KG1 (cell line): ENCODE measurements at places on chromosomes 7 and 10.
A peak's percentile ranks its signal among the peaks of the same experiment; 100 is the strongest.

GRCh38 chr7:85220023-85220422 lies 33.2 kb upstream of the SEMA3D start:
- DNase-seq: no peak

- DNase-seq: no peak
Observed at GRCh38 chr7:79778786-79779770, 325.6 kb upstream of the MAGI2 start.

DNA sequence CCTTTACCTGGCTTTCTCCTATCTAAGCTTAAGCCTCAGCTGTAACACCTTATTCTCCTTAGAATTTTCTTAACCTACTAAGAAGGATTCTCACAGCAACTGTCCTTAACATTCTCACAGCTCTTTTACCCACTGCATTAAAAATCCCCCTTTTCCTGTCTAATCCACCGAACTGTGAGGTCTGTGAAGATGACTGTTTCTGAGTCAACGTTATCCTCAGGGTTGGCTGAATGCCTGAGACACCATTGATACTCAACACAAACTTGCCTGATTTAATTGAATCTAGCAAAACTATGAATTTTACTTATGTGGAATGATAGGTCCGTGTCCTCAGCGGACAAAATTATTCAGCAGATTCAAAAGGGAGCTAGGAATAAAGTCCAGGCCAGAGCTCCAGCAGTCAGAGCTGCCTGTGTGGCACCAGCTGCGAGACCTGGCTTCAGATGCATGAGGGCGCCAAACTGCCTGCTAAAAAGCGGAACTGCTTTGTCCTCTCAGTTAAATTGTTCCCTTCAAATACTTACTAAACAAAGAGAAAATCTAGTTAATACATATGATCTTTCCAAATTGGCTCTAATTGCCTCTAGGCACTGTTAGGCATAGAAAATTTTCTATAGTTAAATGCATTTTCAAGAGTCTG lies 33.4 kb upstream of the VWDE start:
- no peak for DNase-seq

GRCh38 chr10:59623133-59624121 lies 86.2 kb downstream of the SLC16A9 start:
- DNase-seq: no peak

DNA sequence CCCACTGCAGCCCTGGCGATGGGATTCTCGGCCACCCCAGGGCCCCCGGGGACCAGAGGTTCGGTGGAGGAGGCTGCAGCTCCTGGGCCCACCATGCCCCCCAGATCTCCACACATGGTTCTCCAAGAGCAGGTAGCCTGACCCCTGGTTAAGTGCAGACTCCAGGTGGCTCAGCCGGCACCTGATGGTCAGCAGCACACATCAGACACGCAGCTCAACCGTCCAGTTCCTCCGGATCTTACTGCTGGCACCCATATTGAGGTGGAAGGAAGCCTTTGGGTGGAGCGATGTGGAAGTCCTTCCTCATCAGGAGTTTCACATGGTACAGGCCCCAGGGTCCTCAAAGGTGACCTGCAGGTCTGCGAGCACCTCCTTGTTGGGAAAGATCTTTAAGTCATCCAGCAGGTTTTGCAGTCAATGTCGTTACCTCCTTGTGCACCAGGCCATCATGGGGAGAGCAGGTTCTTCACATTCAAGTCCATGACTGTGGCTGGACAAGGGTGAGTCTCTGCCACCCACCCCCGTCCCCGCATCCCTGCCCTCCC lies 74.2 kb upstream of the EEPD1 start:
- no peak for DNase-seq

- DNase-seq: no peak
Observed at GRCh38 chr10:30631188-30631587, 1.6 kb upstream of the LYZL2 start.

DNA sequence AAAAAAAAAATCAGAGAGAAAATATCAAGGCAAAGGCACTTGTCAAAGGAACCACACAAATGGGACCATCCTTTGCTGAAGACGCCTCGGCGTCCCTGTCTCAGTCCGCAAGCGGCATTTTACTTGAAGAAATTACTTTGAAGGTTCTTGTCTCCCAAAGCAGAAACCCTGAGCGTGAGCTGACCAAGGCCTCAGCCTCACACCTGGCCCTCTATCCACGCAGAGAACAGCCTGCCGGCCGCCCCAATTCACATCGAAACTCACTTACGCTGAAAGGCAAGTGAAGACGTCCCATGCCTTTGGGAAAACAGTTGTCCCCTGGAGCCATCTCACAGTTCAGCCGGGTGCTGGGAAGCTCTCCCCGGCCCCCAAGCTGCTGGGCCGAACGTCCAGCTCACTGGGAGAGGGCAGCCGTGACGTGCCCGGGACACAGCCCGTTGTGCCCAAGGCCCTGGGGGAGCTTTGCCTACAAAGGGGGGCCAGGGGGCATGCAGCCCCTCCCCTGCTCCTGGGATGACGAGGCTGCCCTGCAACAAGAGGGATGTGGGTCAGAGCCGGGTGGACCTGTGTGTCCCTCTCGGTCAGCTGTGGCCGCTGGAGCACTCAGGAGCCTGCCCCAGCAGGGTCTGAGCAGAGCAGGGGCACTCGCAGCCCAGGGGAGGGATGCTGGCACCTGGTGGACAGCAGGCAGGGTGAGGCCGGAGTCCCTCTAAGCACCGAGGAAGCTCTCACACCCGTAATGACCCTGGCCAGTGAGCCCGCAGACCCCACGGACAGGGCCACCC lies 49.6 kb upstream of the PDGFA start:
- DNase-seq: no peak

- no peak for DNase-seq
Observed at GRCh38 chr7:158369290-158369689, 218.3 kb downstream of the PTPRN2 start.

- no peak for DNase-seq
Observed at GRCh38 chr10:73871295-73872189, 2.8 kb downstream of the CAMK2G start.

- DNase-seq: no peak
Observed at GRCh38 chr7:102292813-102293798, 6.4 kb downstream of the SH2B2 start.

DNA sequence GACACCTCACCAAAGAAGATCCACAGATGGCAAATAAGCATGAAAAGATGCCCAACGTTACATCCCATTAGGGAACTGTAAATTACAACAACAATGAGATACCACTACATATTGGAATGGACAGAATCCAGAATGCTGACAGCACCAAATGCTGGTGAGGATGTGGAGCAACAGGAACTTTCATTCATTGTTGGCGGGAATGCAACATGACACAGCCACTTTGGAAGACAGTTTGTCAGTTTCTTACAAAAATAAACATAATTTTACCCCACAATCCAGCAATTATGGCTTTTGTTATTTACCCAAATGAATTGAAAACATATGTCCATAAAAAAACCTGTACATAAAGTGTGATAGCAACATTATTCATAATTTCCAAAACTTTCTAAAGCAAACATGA lies 176.8 kb downstream of the C7orf25 start:
- no peak for DNase-seq

- no peak for DNase-seq
Observed at GRCh38 chr10:114258274-114258840, 19.3 kb downstream of the VWA2 start.

GRCh38 chr7:158458096-158458495 lies 129.5 kb downstream of the PTPRN2 start:
- DNase-seq: no peak

DNA sequence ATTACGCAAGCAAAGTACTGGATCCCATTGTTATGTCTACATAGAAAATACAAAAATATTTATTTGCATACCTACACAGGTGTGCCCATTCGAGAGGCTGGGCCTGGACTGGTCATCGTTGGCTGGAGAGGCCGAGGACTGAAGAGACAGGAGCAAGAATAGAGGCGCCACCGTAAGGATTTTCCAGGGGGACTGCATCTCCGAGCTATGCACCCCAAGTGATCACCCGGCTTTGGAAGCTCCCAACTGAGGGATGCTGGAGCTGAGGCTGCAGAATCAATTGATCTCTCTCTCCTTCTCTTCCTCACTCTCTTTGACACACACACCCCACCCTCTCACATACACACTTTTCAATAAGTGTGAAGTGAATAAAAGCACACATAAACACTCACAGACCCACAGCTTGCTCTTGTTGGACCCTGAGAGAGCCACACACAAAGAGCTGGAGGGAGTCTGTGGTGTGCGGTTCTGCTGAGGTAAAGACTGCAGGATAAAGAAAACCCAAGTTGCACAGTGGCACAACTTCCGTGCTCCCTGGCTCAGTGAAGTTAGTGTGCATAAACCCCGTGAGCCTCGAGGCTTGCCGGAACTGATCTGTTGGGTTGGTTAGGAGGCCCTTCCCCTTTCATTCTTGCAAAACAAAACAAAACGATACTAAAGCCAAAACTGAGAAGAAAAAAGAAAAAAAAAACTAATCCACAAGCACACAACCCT lies at the start of gene AOAH:
AOAH (minus strand) TSS at position 544 of the 714 bp plus-strand sequence; CDS start at position 198, 346 bp downstream.
- peak; percentile 53 for DNase-seq

DNA sequence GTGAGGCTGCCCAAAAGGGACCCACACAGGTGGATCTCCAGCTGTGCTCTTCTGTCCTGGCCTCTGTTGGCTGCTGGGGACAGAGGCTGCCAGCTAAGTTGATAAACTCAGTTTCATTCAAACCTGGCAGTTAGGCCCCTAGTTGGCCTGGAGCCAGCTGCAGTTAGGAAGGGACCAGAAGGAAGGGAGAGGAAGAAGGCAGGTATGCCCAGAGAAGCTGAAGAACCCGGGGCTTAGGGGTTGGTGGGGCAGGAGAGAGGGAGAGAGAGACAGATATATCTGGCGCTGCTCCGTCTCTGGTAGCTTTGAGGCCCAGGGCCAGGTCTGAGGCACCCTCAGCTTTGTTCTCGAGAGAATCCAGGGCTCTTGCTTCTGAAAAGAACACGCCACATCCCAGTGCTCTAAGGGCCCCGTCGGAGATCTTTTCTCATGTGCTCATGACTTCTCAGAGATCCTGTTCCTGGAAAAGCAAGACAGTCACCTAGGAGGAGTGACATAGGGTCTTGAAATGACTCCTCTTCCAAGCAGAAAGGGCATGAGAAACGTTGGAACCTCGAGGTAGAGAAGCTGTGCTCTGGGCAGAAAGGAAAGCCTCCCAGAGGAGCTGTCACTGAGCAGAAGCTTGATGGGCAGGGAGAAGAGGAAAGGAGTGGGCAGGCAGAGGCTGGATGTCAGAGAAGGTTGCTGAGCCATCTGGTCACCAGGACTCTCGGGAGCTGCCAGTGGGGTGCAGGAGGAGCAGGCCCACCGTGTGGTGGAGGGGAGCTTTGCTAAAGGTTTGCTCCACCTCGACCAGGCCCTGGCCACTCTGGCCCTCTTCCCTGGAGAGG lies 153.6 kb downstream of the ARHGAP21 start:
- no peak for DNase-seq

DNA sequence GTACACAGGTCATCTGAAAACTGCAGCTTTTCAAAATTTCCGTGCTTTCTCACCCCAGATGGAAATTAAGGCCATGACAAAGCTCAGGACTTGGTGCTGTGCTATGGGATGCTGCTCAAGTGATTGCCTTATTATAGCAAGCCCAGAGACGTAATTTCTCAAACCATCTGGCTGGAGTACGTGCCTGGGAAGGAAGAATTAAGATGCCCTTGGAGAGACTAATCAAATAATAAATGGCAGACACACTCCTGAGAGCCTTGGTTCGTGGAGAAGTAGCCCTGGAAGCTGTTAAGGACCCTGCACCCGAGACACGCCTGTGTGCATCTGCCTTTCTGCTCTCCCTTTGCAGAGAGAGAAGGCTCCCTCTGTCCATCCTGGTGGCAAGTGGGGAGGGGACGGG lies 38.3 kb upstream of the PRLHR start:
- DNase-seq: no peak

GRCh38 chr7:2175514-2175913 lies 57.2 kb downstream of the MAD1L1 start:
- no peak for DNase-seq

DNA sequence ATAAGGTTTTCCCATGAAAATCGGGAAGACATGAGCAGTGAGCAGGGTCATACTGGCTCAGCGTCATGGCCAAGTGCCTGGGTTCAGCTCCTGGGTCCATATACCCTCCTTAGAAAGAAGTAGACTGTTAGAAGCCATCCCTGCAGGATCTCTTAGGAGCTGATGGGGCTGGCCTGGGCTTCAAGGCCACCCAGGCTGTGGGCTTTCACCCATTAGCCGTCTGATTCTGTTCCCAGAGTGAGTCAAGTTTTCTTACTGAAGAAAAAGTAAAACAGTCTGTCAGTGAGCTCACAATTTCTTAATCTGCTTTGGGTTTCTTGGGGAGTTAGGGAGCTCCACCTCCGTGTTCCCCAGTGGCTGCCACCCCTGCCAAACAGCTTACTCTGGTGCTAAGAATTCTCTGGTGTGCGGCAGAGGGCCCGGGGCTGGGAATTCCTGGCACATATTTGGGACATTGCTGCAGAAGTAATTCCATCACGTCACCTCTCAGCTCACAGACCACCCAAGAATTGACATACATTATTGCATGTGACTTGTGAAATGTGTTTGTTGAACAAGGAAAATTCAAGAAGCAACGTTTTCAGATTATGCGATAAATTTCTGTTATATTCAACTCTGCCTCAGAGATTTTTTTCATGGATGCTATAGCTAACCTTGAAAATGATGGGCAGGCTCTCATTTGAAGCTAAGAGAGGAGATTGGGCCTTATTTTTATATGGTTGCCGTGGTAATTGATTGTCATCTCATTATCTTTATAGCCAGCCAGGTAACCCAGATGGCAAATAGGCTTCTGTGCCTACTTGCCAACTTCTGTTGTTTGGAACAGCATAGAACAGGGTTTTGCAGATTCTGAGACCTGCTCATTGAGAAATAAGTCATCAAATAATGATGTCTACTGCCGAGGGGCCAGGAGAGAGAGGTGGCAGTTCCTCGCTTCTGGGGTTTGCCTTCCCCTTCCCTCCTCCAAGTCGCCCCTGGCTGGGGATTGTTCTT lies 166.4 kb downstream of the CHN2 start:
- no peak for DNase-seq

DNA sequence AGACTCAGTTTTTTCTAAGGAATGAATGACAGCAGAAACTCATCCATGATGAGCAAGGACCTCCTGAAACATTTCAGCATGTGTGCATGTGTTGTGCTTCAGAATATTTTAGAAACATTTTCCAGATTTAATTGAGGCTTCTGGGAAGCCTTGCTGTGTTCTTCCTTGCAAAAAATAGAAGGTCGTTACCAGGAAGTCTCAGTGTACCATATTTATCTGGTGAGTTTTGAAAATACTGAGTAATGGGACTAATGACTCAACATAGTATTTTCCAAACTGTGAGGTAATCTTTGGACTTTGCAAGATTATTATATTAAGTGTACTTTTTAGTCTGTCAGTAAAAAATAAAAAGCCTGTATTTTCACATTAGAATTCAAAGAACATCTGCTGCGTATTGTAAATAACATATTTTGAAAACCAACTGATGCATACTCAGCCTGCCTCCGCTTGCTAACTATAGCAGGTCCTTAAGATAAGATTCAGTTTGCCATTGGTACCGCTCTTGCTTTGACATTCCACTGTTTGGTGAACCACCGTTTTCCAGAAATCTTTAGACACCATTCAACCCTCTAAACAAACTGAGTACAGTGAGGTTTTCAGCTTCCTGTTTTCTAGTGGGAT lies 739.6 kb upstream of the GALNT17 start:
- DNase-seq: no peak

- DNase-seq: no peak
Observed at GRCh38 chr10:86287110-86287793, 79.3 kb downstream of the GRID1 start.

GRCh38 chr10:6348096-6348874 lies 145.6 kb downstream of the PFKFB3 start:
- DNase-seq: peak; percentile 83
